ENCODE measurements at places on chromosomes 16 and 17. TPM values are rescaled to one million over a fixed set of nuclear protein-coding genes. Genes with fewer than 3 reads are reported as not detected.

DNA sequence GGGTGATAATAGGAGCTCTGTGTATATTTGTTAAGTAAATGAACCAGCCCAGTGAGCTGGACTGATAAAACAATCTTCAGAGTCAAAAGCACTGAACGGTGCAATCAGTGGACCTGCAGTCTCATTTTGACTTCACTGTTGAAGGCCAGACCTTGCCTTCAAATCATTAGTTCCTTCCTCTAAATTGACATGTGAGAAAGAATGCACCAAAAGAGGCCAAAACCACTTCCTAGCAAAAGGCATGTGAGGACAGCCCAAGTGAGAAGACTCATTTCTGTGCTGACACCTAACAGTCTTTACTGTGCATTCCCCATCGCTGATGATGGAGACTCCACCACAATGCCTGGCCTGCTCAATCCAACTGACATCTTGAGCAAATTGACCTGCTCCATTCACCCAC is 10.6 kb downstream of the GTF3C1 start:
- H3K27me3 ChIP-seq: no peaks in the 10 kb centered on the region
- H3K36me3 ChIP-seq: peaks cover 49% of the 10 kb centered on the region
- no peak for DNase-seq
- no peak overlapping the region for H3K27ac ChIP-seq

- no peaks in the 10 kb centered on the region for H3K27me3 ChIP-seq
- peak overlapping the region; percentile 92 for H3K27ac ChIP-seq
- peak overlapping the region; percentile 41 for H3K4me3 ChIP-seq
- no peaks in the 10 kb centered on the region for H3K36me3 ChIP-seq
- DNase-seq: no peak
Measured at GRCh38 chr16:56357765-56358322, 67.5 kb downstream of the AMFR start.

- H3K4me1 ChIP-seq: no peaks in the 10 kb centered on the region
- no peak overlapping the region for H3K4me3 ChIP-seq
- DNase-seq: no peak
- no peak overlapping the region for H3K27ac ChIP-seq
Measured at GRCh38 chr17:79239205-79239604, 164.6 kb downstream of the ENGASE start.

GRCh38 chr17:65509032-65509431 is 52.4 kb downstream of the AXIN2 start:
- peaks cover 4% of the 10 kb centered on the region for H3K36me3 ChIP-seq
- H3K4me1 ChIP-seq: peaks cover 9% of the 10 kb centered on the region
- no peak overlapping the region for H3K27ac ChIP-seq
- DNase-seq: no peak
- no peak overlapping the region for H3K4me3 ChIP-seq

GRCh38 chr17:45703806-45704205 is 80.3 kb upstream of the CRHR1 start:
- H3K27me3 ChIP-seq: peaks cover 79% of the 10 kb centered on the region
- H3K4me1 ChIP-seq: no peaks in the 10 kb centered on the region
- no peak for DNase-seq
- H3K27ac ChIP-seq: no peak overlapping the region
- no peak overlapping the region for H3K4me3 ChIP-seq
- H3K36me3 ChIP-seq: no peaks in the 10 kb centered on the region

GRCh38 chr17:27665549-27665948 is 34.6 kb downstream of the LGALS9 start:
- no peak for DNase-seq
- H3K27me3 ChIP-seq: peaks cover 3% of the 10 kb centered on the region
- H3K4me1 ChIP-seq: no peaks in the 10 kb centered on the region
- H3K4me3 ChIP-seq: no peak overlapping the region

GRCh38 chr16:83959656-83960434 is 6.8 kb downstream of the OSGIN1 start:
- H3K36me3 ChIP-seq: no peaks in the 10 kb centered on the region
- no peaks in the 10 kb centered on the region for H3K27me3 ChIP-seq
- H3K4me3 ChIP-seq: no peak overlapping the region
- H3K27ac ChIP-seq: no peak overlapping the region

- peaks cover 19% of the 10 kb centered on the region for H3K4me1 ChIP-seq
- peaks cover 5% of the 10 kb centered on the region for H3K36me3 ChIP-seq
- DNase-seq: no peak
- peaks cover 28% of the 10 kb centered on the region for H3K27me3 ChIP-seq
- no peak overlapping the region for H3K4me3 ChIP-seq
- H3K27ac ChIP-seq: no peak overlapping the region
Measured at GRCh38 chr17:5794881-5795506, 210.7 kb upstream of the NLRP1 start.

- H3K4me3 ChIP-seq: no peak overlapping the region
- no peak overlapping the region for H3K27ac ChIP-seq
- peaks cover 2% of the 10 kb centered on the region for H3K27me3 ChIP-seq
- H3K4me1 ChIP-seq: peaks cover 8% of the 10 kb centered on the region
Measured at GRCh38 chr17:64016231-64016784, 4.1 kb downstream of the ICAM2 start.

- no peaks in the 10 kb centered on the region for H3K36me3 ChIP-seq
- peaks cover 11% of the 10 kb centered on the region for H3K4me1 ChIP-seq
- no peak overlapping the region for H3K27ac ChIP-seq
- H3K4me3 ChIP-seq: no peak overlapping the region
- no peak for DNase-seq
Measured at GRCh38 chr17:77819497-77819896, 139.0 kb upstream of the TNRC6C start.

GRCh38 chr17:55546991-55547664 is 35.9 kb upstream of the SMIM36 start:
- no peaks in the 10 kb centered on the region for H3K4me1 ChIP-seq
- peaks cover 2% of the 10 kb centered on the region for H3K27me3 ChIP-seq
- no peak overlapping the region for H3K27ac ChIP-seq
- H3K36me3 ChIP-seq: no peaks in the 10 kb centered on the region

- peaks cover 6% of the 10 kb centered on the region for H3K36me3 ChIP-seq
- no peak overlapping the region for H3K27ac ChIP-seq
- H3K27me3 ChIP-seq: peaks cover 18% of the 10 kb centered on the region
- no peak for DNase-seq
- H3K4me1 ChIP-seq: peaks cover 23% of the 10 kb centered on the region
Measured at GRCh38 chr17:76390003-76390421, 5.6 kb downstream of the SPHK1 start.

GRCh38 chr17:79211061-79211770 is 136.6 kb downstream of the ENGASE start:
- H3K4me1 ChIP-seq: peaks cover 15% of the 10 kb centered on the region
- no peak overlapping the region for H3K4me3 ChIP-seq
- H3K27me3 ChIP-seq: peaks cover 35% of the 10 kb centered on the region
- no peaks in the 10 kb centered on the region for H3K36me3 ChIP-seq

GRCh38 chr17:57966875-57967274 is 11.7 kb upstream of the CUEDC1 start:
- H3K27me3 ChIP-seq: no peaks in the 10 kb centered on the region
- no peak overlapping the region for H3K27ac ChIP-seq
- H3K36me3 ChIP-seq: no peaks in the 10 kb centered on the region
- peaks cover 45% of the 10 kb centered on the region for H3K4me1 ChIP-seq
- H3K4me3 ChIP-seq: no peak overlapping the region

- DNase-seq: no peak
- peaks cover 12% of the 10 kb centered on the region for H3K36me3 ChIP-seq
- no peak overlapping the region for H3K4me3 ChIP-seq
Measured at GRCh38 chr16:89376812-89377452, 113.4 kb downstream of the ANKRD11 start.

DNA sequence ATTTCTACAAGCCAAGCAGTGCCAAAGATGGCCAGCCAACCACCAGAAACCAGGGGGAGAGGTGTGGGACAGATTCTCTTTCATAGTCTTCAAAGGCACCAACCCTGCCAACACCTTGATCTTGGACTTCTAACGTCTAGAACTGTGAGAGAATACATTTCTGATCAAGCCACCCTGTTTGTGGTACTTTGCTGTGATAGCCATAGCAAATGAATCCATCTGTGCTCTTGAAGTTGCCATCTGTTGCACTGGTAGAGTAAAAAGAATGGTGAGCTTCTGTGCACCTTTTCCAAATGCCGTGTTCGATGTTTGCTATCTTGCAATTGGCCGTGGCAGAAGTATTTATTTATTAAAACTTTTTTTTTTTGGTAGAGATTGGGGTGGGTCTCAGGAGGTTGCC is 16.7 kb upstream of the ADGRG1 start:
- H3K4me3 ChIP-seq: no peak overlapping the region
- peaks cover 6% of the 10 kb centered on the region for H3K4me1 ChIP-seq
- no peaks in the 10 kb centered on the region for H3K36me3 ChIP-seq
- no peak for DNase-seq
- no peaks in the 10 kb centered on the region for H3K27me3 ChIP-seq
- no peak overlapping the region for H3K27ac ChIP-seq

DNA sequence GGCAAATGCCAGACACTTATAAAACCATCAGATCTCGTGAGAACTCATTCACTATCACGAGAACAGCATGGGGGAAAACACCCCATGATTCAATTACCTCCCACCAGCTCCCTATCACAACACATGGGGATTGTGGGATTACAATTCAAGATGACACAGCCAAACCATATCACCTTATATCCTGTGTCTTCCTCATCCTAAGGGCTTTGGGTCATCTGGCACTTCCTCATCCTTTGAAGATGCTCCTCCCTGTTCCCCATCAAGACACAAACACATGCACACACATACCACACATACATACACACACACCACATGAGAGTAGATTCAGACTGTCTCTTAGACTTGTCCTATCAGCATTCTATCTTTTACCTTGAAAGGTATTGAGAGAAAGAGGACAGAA is 2.8 kb upstream of the PMFBP1 start:
- no peaks in the 10 kb centered on the region for H3K27me3 ChIP-seq
- DNase-seq: no peak
- peaks cover 3% of the 10 kb centered on the region for H3K4me1 ChIP-seq

DNA sequence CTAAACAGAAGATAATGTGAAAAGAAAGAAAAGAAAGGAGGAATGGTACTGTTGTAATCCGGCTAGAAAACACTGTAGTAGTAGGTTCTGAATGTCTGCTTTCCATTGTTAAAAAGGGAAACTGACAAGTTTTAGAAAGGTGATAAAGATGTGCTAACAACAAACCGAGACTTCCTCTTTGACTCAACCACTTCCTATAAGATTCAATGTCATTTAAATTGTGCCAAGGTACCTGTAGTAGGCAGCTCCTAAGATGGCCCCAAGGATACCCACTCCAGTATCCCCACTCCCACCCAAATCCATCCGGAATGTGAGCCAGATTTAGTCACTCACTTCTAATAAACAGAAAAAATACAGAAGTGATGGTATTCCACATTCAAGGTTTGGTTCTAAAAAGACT is 31.2 kb downstream of the XYLT1 start:
- H3K4me1 ChIP-seq: no peaks in the 10 kb centered on the region
- no peak overlapping the region for H3K4me3 ChIP-seq
- H3K27me3 ChIP-seq: no peaks in the 10 kb centered on the region
- H3K27ac ChIP-seq: no peak overlapping the region

GRCh38 chr16:53836142-53836541 is 132.2 kb downstream of the FTO start:
- H3K4me1 ChIP-seq: no peaks in the 10 kb centered on the region
- no peak overlapping the region for H3K4me3 ChIP-seq
- no peak for DNase-seq
- peaks cover 30% of the 10 kb centered on the region for H3K36me3 ChIP-seq
- no peak overlapping the region for H3K27ac ChIP-seq

DNA sequence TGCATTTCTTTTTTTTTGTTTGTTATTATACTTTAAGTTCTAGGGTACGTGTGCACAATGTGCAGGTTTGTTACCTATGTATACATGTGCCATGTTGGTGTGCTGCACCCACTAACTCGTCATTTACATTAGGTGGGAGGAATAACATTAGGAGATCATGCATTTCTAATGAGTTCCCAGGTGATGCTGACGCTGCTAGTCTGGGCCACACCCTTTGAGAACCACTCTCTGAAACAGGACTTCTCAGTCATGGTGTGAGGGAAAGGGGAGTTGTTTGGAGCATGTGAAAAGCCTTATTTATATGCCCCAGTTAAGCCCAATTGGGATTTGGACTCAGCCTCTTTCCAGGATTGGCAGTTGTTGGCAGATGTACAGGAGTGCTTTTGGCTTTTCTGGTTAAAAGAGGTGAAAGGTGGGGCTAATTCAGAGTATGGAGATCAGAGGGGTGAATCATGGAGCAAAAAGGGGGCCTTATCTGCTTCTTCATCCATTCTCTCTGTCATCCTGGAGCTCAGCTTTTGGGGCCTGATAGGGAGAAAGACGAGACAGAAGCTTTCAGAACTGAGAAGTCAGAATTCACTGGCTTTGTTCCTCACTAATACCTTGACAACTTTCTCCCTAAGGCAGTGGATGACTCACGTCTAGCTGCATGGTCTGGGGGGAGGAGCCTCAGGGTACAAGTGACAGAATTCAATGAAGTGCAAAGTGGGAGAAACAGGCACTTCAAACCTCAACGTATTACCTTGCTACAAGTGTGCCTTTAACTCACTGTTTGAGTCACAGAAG is 180.0 kb upstream of the CACNG3 start:
- no peaks in the 10 kb centered on the region for H3K4me1 ChIP-seq
- no peak for DNase-seq
- no peak overlapping the region for H3K4me3 ChIP-seq
- peaks cover 4% of the 10 kb centered on the region for H3K27me3 ChIP-seq
- no peaks in the 10 kb centered on the region for H3K36me3 ChIP-seq
- peak overlapping the region; percentile 28 for H3K27ac ChIP-seq

DNA sequence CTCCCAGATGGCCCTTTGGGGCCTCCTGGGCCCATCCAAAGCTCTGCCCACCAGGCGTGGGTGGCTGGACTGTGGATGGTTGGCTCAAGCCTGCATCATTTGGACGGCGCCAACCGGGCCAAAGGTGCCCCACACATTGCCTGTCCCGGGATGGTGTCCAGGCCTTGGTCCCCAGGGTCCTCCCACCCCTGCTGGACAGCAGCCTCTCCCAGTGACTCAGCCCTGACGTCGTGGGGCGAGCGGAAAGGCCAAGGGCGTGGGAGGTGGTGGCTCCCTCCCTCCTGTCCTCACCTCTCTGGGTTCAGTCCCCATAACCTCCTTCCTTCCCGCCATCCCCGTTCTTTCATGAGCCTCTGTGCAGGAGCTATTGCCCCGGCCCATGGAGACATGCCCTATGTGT is 42.1 kb upstream of the DLX4 start:
- H3K36me3 ChIP-seq: no peaks in the 10 kb centered on the region
- no peak overlapping the region for H3K4me3 ChIP-seq
- DNase-seq: no peak
- H3K27me3 ChIP-seq: peaks cover 9% of the 10 kb centered on the region

GRCh38 chr16:49932946-49933345 is 77.0 kb upstream of the ZNF423 start:
- H3K4me1 ChIP-seq: peaks cover 8% of the 10 kb centered on the region
- H3K27ac ChIP-seq: no peak overlapping the region
- no peak for DNase-seq
- no peaks in the 10 kb centered on the region for H3K27me3 ChIP-seq

GRCh38 chr16:79062821-79063220 is 537.7 kb downstream of the MAF start:
- peaks cover 5% of the 10 kb centered on the region for H3K4me1 ChIP-seq
- H3K36me3 ChIP-seq: no peaks in the 10 kb centered on the region
- no peaks in the 10 kb centered on the region for H3K27me3 ChIP-seq
- no peak overlapping the region for H3K27ac ChIP-seq

- peak; percentile 9 for DNase-seq
- no peak overlapping the region for H3K4me3 ChIP-seq
- no peaks in the 10 kb centered on the region for H3K36me3 ChIP-seq
Measured at GRCh38 chr17:9768381-9768934, 22.9 kb downstream of the DHRS7C start.

The HEATR3 gene
- 29.5 TPM for total RNA-seq

The FBXW10 gene
- total RNA-seq: 0.20 TPM

The NDRG4 gene
- 58.9 TPM for total RNA-seq

The KRT17 gene
- total RNA-seq: not detected

The HS3ST3A1 gene
- 15.0 TPM for total RNA-seq

The GDE1 gene
- 63.2 TPM for total RNA-seq

The DPH1 gene
- total RNA-seq: 29.7 TPM

The SPNS3 gene
- total RNA-seq: not detected

The DHRS7C gene
- not detected for total RNA-seq

The PROCA1 gene
- total RNA-seq: 11.7 TPM

The PIK3R5 gene
- total RNA-seq: 1.4 TPM

Data from neural crest cell (in vitro differentiated cells).